ENCODE measurements at places on chromosomes 7 and 10.

- DNase-seq: no peak
Measured at GRCh38 chr7:81604075-81604807, 165.6 kb downstream of the HGF start.

DNA sequence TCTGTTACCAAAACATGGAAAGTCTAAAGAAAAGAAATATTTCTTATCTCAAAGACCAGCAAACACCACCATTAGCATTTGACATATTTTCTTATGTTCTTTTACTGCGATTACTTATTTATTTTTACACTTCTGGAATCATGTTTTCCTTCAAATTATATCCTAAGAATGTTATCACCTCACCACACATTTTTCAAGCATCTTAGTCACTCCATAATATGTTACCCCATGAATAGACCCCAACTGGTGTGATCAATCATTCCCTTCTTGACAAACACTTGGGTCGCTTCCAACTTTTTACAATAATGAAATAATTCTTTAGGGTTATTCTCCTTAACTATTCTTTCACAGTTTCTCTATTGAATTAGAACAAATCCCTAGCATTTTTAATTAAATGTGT lies 67.4 kb downstream of the AMPH start:
- no peak for DNase-seq

DNA sequence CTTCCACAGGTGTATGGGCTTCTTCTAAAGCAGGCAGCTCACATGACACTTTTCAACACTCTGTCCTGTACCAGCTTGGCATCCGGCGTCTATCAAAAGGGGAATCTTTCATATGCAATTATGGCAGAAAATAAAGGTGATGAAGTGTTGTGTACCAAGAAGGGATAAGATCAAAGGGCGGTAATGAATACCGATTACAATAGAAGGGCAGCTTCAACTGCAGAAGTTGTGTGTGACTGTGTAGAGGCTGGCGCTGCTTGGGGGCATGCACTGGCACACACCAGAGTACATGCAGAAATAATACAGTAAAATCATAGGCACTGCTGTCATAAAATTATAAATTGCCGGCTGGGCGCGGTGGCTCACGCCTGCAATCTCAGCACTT lies 744.7 kb downstream of the LRMDA start:
- no peak for DNase-seq

DNA sequence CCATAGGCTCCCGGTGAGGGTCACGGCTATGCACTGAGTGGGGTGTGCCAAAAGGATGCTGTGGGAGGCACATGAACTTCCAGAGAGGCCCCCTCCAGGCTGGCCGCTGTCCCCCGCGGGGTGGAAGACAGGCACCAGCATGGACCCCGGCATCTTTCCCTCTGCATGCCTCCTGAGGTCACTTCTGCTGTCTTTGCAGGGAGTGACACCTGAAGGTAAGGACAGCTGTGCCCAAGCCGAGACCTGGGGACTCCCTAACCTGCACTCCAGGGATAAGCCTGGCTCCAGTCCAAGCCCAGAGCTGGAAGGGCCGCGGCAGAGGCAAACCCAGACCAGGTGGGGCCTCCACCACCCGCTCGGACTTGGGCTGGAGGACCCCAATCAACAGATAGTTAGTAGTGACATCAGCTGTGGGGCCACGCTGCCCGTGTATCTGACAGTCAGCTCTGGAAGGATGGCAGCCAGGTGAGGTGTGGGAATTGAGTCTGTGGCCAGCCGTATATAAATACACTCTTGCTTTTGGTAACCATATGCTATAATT lies 340.7 kb upstream of the MKI67 start:
- DNase-seq: no peak

GRCh38 chr10:85995791-85996190 lies 370.8 kb downstream of the GRID1 start:
- no peak for DNase-seq

- no peak for DNase-seq
Measured at GRCh38 chr10:47406870-47407691, 23.0 kb upstream of the ZNF488 start.

DNA sequence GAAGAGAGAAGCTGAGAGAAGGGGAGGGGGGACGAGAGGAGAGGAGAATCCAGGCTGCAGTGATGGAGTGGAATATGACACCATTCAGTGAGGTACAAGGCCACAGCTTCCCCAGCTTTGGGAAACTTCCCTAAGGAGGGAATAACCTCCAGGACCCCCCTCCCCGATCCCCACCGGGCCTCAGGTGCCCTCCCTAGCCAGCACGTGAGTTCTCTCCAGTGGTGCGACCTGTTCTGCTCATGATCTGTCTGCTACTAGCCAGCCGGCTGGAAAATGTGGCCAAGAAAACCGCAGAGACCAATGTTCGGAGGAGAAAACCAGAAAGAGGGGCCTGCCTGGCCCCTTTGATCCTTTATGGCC lies 39.9 kb upstream of the AGK start:
- no peak for DNase-seq

DNA sequence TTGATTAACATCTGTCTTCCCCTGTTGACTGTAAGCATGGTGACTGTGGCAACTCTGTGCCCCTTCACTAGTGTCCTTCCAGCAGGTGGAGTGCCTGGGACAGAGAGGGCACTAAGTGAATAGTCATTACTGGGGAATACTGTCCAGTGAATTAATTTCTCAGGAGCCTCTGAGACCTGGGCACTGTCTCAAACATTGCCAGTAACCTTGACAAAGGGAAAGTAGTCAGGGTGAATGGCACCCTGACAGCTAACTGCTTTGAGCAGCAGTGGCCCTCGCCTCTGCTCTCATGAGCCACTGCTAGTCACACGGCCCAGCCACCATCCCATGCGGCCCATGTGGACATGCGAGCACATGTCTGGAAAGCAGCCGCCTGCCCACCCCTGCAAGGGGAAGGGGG lies 13.1 kb upstream of the GRB10 start:
- no peak for DNase-seq

- no peak for DNase-seq
Measured at GRCh38 chr10:71357792-71358265, 38.8 kb downstream of the SLC29A3 start.

DNA sequence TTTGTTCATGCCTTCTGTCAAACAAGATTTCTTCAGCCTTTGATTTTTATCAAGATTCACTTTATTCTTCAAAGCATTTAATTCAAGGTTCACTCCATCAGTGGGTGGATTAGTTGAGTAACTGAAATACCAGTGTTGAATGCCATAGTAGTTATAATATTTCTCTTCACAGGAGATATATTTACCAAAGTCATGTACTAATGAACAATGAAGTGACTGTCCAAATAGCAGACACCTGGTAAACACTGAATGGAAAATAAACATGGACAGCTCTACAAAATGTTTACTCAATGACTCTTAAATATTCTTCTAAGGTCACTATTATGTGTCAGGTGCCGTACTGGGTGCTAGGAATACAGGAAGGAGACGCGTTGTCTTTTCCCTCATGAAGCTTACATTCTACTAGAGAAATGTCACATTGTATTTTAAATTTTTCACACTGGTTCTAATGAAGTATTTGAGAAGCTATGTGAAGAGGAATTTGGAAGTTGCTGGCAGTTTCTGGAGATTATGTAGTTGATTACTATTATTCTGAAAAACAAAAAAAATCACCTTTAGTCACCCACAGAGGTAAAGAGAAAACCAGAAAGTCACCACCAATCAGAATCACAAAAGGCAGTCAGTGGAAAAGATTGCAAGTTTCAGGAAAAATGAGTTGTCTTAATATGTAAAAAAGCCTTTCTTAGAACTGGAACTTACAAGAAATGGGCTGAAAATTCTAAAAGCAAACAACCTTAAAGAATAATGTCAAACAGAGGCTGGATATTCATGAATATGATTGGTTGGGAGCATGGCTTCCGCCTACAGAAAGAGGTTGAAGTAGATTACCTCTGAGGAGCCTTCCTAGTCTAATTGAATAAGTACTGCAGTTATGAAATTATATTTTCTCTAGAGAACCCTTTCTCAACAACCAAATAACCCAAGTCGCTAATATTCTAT lies 84.5 kb downstream of the RTKN2 start:
- no peak for DNase-seq

GRCh38 chr10:69464801-69465401 lies 13.6 kb downstream of the TSPAN15 start:
- no peak for DNase-seq

GRCh38 chr7:8605221-8605620 lies 171.8 kb downstream of the NXPH1 start:
- no peak for DNase-seq

- no peak for DNase-seq
Measured at GRCh38 chr7:130397051-130397757, 16.9 kb downstream of the CPA1 start.

- DNase-seq: peak; percentile 39
Measured at GRCh38 chr7:4715410-4715776, 33.3 kb downstream of the FOXK1 start.

- no peak for DNase-seq
Measured at GRCh38 chr10:119131512-119132240, 27.8 kb downstream of the DENND10 start.

GRCh38 chr7:121279822-121280221 lies 49.0 kb upstream of the WNT16 start:
- no peak for DNase-seq

DNA sequence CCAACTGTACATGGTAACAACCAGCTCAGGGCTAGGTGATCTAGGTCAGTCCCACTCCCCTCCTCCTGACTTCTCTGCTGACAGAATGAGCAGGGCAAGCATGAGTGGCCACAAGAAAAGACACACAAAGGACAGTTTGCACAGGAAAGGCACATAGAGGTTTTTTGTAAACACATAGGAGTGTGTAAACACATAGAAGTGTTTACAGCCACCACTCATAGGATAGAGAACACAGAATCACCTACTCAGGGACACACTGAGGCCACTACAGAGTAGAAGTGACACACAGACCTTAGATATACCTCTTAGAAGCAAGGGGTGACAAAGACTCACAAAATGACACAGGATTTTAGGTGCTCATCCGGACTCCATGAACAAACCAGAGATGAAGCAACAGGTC lies 19.0 kb downstream of the NUDCD3 start:
- no peak for DNase-seq

DNA sequence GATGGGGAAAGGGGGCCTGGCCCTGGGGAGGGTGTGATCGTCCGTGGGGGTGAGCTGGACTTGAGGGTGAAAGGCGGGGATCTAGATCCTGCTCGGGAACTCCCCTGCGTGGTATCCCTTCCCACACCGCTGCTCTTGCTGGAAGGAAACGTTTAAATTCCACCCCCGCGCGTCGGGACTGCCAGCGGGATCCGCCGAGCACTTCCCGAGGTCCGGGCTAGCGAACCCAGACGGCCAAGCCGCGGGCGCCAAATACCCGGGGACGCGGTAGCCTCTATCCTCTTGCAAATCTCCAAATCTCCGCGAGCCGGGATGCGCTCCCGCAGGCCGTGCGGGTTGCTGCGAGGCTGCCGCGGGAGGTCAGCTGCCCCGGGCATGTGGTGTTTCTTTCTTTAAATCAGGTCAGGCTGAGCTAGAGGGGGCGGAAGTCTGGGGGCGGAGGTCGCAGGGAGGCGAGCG lies 904 bp downstream of the NPTX2 start:
- DNase-seq: no peak

DNA sequence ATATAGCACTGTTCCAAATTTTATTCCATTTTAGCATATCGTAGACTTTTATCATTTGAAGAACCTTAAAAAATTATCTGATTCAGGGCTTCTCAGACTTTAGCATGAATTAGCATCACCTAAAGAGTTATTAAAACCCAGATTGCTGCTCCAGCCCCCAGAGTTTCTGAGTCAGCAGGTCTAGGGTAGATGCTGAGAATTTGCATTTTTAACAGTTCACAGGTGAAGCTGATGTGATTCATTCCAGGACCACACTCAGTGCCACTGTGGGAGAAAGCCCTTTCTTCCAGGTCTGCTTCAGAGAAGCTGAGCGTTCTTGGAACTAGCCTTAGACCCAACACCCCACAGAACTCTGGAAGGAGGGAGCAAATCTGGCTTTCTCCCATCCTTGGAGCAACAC lies 174.1 kb upstream of the YAE1 start:
- DNase-seq: no peak

DNA sequence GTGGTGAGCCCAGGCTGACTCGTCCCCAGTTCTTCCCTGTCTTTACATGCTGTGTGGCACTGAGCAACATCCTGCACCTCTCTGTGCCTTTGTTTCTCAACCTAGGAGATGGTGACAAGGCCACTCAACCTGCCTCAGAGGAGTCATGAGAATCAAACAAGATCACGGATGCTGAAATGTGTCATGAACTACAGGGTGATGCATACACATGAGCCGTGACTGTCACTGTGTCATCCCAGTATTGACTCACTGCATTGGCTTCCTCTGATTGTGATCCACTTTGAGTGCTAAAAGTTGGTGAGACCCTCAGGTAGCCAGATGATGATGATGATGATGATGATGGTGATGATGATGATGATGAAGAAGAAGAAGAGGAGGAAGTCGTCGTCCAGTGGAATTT lies 11.5 kb downstream of the C10orf71 start:
- DNase-seq: no peak

- DNase-seq: no peak
Measured at GRCh38 chr10:60910543-60910942, 33.4 kb downstream of the RHOBTB1 start.

- no peak for DNase-seq
Measured at GRCh38 chr10:49037187-49037586, 78.1 kb downstream of the VSTM4 start.

- DNase-seq: no peak
Measured at GRCh38 chr7:88399036-88399435, 92.3 kb upstream of the STEAP4 start.

- no peak for DNase-seq
Measured at GRCh38 chr10:29301359-29301910, 12.6 kb downstream of the LYZL1 start.

GRCh38 chr7:105790996-105791395 lies 85.4 kb downstream of the ATXN7L1 start:
- no peak for DNase-seq

- DNase-seq: no peak
Measured at GRCh38 chr7:79421751-79422150, 31.7 kb downstream of the MAGI2 start.

DNA sequence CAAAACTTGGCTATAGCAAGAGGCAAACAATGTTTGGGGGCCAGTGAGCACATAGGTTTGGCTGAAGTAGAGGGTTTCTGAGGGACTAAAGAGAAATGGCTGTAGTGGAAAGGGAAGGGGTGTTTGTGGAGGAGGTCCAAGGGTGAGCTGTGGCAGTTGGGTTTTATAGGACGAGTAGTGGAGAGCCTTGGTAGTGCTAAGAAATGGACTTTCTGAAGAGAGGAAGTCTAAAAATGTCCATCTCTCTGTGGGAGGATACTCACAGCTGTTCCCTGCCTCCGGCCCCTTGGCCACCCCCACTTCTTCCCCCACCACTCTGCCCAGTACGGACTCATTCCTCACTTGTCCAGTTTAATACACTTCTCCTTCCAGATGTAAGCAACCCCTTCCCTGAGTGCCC lies 64.3 kb downstream of the ZNF22 start:
- no peak for DNase-seq

- DNase-seq: no peak
Measured at GRCh38 chr10:78540355-78541076, 506.9 kb downstream of the RPS24 start.

- no peak for DNase-seq
Measured at GRCh38 chr7:29971566-29972314, 17.9 kb downstream of the SCRN1 start.

- DNase-seq: no peak
Measured at GRCh38 chr10:132859084-132859855, 73.3 kb upstream of the NKX6-2 start.

Measured in skeletal muscle cell (primary cell).